GM23338 (cell line): ENCODE measurements at places on chromosomes 4 and X.

- no peak for DNase-seq
These were observed 217.0 kb downstream of the GUCY2F start for GRCh38 chrX:109264878-109265277.

DNA sequence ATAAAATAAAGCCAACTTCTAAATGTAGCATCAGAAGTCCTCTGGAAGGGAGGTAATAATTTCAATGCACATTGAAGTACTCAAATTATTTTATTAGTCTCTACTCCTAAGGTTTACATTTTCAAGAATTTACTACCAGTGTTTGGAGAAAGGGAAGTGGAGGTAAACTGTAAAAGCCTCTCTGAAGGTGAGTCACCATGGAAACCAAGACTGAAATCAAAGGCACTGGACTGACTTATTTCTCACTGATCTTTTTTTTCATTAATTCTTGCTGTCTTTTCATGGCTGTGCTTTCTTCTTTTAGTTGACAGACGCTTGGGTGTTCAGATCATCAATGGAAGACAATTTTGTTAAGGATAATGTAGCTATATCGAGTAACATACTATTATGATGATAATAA, 9.7 kb downstream of the SLC39A8 start:
- no peak for DNase-seq

DNA sequence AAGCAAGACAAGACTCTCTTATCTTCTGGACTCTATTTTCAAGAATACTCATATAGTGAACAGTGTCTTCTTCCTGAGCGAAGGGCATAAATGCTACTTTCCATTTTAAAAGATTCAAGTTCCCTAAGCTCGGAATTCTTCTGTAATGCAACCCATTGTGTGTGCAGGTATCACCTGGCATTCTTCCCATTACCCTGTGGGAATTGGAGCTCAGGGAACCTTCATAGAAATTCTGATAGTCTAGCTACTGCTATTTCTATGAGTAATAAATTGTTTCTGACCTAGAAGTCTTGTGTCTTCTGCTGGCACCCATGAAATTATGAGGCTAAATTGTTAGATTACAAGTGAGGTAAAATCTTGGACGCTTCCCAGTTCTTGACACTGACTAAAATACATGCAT, 324.1 kb upstream of the DIPK2B start:
- no peak for DNase-seq

DNA sequence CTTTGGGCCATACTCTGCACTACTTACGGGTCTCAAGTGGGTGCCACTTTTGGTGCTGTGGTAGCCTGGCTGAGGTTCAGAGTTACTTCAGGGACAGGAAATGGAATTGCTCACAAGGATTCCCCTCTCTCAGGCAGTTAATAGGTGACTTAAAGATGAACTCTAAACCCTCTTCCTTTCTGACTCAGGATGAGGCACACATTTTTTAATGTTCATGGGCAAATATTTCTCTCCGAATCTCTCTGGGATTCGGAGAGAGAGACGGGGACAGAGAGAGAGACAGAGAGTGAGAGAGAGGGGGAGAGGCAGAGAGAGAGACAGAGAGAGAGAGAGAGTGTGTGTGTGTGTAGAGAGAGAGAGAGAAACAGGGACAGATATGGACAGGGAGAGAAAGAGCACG, 79.8 kb downstream of the NYX start:
- DNase-seq, result no peak

DNA sequence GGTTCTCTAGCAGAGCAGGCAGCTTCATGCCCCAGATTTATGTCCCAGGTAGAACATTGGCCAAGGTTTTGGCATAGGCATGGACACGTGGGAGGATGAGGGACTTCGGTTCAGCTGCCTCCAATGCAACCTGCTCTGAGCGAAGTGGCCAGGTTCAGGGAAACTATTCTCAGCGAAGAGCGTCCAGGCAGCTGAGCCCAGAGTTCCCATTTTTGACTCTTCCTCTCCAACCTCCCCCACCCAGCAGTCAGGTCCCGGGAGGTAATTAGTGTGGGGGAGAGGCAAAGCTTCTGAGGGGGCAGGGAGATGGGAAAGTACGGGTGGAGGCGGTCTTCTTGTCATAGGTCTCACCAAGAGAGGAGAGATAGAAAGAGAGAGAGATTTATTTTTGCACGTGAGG, 1.0 kb downstream of the GABRA4 start:
- DNase-seq, result peak; percentile 16

DNA sequence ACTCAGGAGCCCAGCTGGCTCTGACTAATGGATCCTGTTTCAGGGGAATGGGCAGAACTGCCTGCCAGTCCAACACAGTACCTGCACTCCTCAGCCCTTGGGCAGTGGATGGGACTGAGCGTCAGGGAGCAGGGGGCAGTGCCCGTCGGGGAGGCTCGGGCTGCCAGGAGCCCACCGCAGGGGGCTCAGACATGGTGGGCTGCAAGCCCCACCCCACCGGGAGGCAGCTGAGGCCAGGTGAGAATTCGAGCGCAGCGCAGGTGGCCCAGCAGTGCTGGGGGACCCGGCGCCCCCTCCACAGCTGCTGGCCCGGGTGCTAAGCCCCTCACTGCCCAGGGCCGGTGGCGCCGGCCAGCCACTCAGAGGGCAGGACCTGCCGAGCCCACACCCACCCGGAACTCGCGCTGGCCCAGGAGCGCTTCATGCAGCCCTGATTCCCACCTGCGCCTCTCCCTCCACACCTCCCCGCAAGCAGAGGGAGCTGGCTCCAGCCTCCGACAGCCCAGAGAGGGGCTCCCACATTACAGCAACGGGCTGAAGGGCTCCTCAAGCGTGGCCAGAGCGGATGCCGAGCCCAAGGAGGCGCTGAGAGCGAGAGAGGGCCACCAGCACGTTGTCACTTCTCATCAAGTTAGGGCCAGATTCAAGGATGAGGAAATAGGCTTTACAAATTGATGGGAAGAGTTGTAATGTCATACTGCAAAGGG, 668.8 kb downstream of the GALNTL6 start:
- DNase-seq, result no peak

- DNase-seq, result no peak
These were observed 173.6 kb upstream of the SFRP2 start for GRCh38 chr4:153962311-153963039.

- DNase-seq, result no peak
These were observed 173.0 kb upstream of the HAND2 start for GRCh38 chr4:173703021-173703420.

DNA sequence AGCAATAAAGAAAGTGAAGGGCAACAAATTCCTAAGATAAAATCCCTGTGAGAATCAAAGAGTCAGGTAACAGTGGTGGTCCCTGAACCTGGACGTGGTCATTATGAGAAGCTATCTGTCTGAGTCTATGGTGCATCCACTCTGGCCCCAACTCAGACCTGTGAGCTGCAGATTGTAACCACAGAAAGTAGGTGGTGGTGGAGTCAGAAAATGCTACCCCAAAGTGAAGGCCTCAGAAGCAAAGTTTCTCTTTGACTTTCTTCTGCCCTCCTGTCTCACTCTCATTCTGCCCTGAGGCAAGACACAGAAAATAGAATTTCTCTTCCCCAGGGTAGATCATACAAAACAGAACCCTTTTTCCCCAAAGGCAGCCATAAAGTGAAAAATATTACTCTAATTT, 84.1 kb upstream of the NEIL3 start:
- DNase-seq, result no peak

GRCh38 chr4:56870946-56871345, 36.8 kb upstream of the REST start:
- peak; percentile 9 for DNase-seq

- DNase-seq, result peak; percentile 21
These were observed 2.9 kb downstream of the RAPGEF2 start for GRCh38 chr4:159105761-159106243.

DNA sequence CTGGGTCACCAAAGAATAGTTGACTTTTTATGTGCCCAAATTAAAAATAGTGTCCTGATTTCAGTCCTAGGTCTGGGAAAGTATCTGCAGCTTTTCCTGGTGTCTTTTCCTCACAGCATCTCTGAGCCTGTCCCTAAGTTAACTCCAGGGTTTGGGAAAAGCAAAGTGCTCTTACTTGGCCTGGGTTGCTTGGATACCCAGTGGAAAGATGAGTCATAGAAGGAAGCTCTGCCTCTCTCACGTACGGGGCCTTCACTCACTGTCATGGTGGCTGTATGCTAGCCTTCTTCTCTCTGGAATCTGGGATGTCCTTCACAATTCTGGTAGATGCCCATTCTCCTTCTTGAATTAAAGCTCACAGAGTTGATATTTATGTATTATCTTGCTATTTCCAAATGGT, 607.3 kb downstream of the ANKRD50 start:
- DNase-seq, result no peak

GRCh38 chrX:2595258-2595657, 94.5 kb upstream of the DHRSX start:
- no peak for DNase-seq

- DNase-seq, result no peak
These were observed 5.1 kb downstream of the STARD8 start for GRCh38 chrX:68652326-68653170.

DNA sequence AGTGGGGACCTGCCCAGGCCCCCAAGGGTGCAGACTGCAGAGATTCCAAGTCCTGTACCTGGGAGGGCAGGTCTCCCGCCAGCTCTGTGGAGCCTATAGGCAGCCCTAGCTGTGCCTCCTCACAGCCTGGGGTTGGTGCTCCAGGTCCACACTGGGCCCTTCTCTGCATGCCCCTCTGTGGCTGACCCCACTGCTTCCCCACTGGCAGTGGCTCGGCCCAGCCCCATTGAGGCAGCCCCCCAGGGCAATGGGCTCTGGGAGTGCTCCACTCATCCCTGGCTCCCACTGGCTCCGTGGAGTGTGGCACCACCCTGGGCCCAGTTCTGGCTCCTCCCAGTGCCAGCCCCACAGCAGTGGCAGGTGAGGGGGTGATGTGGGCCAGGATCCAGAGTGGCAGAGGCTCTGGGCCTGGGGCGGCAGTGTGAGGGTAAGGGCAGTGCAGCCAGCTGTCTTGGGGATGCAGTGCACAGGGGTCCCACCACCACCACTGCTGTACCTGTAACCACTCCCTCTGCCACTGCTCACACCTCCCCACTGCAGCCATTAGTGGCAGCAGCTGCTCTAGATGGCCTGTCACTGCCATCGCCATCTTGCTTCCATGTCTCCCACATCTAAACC, 312.2 kb downstream of the GPM6A start:
- DNase-seq, result no peak

DNA sequence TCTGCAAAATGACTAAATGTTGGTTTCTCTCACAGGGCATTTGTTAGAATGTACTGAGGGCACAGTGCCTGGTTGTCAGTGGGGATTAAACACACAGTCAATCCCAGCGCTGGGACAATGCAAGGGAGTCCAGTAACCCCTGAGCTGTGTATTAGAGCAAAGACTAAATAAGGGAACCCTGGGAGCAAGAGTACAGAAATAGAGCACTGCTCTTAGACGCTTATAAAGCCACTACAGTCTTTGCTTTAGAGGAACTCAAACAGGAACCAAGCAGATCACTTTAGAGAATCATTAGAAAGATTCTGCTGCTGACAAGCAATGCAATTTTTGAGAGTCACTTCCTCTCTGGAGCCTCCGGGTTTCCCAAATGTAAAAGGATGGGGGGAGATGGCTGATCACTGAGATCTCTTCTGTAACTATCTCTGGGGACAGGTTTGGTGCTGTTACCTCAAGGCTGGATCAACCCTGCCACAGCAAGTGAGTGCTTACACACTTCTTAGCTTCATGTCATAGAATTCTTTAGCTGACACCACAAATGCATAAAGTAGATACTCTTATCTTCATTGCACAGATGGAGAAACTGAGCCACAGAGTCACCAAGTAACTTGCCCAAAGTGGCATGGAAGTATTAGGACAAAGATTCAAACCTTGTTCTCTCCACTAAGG, 137.8 kb upstream of the CPEB2 start:
- DNase-seq, result no peak

DNA sequence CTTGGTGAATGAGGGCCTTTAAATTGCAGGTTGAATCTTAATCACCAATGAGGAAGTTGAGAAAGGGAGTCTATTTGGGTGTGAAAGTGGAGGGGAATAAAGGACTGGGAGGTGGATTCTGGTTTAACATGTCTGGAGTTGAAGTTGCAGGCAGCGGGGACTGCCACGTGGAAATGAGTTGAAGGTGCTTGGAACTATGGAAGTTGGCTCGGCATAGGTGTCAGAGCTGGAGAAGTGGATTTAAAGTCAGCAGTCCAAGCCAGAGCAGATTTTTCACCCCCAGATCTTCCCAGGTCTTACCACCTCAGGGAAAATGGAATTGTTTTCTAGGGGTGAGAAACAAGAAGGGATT, 44.9 kb downstream of the TIGD4 start:
- no peak for DNase-seq

- DNase-seq, result no peak
These were observed 42.1 kb downstream of the SLC9A7 start for GRCh38 chrX:46716796-46717195.

- no peak for DNase-seq
These were observed 84.3 kb downstream of the PJA1 start for GRCh38 chrX:69080855-69081465.

DNA sequence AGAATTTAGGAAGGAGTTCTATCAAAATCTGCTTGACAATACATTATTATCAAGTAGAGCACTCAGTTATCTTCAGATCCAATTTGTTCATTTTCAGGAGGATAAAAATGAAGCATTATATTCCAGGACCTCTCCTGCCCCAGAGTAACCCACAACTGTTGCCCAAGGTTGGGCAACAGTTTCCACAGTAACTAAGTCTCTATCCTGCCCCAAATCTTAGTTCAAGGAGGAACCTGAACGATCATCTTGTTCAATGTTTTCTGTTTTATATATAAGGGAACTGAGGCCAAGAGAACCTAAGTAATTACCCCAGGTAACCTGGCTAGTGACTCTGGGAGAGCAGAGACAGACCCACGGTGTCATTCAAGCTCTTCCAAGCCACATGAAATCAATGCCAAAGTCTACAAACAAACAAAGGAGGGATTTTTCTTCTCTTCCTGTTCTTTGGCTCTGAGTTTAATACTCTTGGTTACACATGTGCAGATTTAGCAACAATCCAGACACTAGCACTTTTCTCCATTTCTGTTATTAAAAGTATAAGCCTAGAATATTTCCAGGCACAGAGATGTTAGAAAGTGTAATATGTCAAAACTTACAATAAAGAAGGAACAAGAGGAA, 105.6 kb downstream of the C4orf51 start:
- no peak for DNase-seq

DNA sequence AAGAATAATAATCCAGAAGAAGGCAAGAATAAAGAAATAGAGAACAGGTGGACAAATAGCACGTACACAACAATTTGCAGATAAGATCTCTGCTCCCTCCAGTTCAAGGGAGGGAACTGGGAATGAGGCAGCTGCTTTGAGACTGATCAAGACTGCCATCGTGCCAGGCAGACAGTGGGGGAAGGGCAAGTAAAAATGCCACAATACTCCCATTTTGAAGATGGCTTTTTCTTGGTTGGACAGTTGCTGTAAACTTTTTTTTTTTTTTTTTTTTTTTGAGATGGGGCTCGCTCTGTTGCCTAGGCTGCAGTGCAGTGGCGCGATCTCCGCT, 17.2 kb downstream of the USP11 start:
- DNase-seq, result no peak

DNA sequence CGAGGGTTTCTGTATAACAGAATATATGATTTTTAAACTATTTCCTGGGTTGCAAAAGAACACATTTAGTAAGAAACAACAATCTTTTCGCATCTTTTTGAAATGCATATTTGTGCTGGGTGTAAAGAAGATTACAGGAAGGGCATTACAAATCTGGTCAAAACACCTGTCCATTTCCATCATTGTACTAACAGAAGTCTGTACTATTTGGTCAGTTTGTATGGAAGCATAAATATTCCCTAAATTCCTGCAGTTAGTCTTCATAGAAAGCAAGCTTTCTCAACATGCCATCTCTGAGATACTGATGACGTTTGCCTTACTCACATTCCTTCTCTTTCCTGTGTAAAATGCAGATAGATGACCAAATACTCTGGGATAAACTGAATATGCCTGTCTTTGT, 203.3 kb downstream of the NWD2 start:
- DNase-seq, result no peak

GRCh38 chrX:9133426-9133825, 99.5 kb upstream of the FAM9B start:
- DNase-seq, result no peak
